ENCODE measurements at places on chromosomes 6 and 20.

DNA sequence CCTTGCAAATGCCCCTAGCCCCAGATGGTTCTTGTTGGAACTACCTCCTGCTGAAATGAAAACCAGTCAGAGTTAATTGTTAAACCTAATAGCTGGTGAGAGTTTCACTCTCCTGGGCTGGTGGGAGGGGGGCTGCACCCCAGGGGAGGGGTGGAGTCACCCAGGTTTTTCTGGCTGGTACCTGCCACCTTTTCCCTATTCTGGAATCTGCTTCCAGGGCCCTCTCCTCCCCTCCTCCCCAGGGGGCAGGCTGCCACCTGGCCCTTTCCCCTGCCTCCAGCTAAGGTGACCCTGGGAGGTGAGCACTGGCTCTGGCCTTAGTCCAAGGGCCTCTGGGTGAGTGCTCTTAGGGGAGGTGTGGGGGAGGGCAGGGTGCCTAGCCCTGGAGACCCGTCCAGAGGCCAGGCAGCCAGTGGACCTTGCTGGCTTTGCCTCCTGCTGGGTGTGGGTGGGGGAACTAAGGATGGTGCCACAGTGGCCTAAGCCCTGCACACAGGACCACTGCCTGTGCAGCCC lies 48.8 kb upstream of the EPB41L1 start:
- no peak for DNase-seq

DNA sequence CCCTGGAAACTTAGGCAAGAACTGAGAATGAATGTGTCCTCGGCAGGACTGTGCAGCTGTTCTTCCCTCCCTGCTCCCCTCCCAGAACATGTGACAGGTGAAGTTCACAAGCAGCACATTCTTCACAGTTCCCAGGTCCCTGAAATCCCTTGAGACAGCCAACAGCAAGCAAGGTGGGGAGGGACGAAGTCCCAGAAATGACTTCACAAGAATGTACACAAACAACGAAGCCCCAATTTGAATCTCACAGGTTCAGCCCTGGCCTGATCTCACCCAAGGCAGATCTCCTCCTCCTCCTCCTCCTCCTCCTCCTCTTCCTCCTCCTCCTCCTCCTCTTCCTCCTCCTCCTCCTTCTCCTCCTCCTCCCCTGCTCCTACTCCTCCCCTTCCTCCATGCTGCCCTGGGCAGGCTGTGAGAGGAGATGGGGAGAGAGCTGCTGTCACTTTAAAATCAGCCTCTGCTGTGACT lies 32.4 kb downstream of the WRNIP1 start:
- DNase-seq = no peak

- no peak for DNase-seq
These were observed 138.0 kb downstream of the OPN5 start for GRCh38 chr6:47919875-47920274.

DNA sequence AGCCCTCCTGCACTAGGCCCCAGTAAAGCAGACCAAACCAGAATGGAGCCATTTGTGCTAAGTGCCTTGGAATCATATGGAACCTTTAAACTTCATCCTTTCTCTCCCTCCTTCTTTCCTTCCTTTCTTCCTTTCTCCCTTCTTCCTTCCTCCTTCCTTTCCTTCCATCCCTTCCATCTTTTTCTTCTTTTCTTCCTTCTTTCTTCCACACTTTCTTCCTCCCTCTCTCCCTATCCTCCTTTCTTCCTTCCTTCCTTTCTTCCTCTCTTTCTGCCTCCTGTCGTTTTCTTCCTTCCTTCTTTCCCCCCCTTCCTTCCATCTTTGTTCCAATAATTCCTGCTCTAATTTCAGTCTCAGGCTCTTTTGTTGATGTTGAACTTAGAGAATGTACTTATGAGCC lies 11.2 kb upstream of the SFT2D1 start:
- no peak for DNase-seq

- no peak for DNase-seq
These were observed 13.5 kb downstream of the PIGU start for GRCh38 chr20:34663213-34663943.

DNA sequence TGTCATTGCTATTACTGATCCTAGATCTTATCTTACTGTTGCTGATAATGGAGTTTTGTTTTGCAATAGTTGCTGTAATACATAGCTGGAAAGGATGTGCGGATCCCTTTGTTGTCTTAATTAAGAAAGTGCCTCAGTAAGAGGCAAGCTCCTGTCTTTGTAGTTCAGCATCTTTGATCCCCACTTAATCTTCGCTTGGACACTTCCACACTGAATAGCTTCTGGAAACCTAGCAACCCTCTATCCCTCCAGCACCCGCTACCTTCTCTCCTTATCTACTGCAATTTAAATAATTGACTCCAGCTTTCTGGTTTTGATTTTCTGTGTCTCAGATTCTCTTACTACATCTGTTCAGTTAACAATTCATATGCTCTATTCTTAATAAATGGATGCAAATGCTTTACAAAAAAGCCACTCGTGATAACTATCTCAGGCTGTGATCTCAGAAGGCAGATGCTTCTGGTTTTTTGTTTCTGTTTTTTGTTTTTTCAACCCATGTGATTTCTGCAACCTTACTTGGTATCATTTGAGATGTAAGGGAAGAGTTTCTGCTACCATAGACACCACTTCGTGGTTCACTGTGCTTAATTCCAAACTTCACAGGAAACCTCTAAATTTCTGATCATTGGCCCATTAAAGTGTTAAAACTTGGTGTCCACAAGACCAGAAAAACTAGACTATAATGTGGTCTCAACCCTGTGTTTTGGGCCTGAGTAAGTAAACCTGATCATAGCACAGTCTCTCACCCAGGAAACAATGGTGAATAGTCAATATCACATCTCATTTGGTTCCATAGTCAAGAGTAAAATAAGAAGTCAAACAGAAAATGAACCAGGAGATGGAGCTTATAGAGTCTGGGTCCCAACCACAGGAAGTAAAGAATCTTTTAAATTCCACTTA lies 352.1 kb upstream of the SOX4 start:
- DNase-seq = no peak

DNA sequence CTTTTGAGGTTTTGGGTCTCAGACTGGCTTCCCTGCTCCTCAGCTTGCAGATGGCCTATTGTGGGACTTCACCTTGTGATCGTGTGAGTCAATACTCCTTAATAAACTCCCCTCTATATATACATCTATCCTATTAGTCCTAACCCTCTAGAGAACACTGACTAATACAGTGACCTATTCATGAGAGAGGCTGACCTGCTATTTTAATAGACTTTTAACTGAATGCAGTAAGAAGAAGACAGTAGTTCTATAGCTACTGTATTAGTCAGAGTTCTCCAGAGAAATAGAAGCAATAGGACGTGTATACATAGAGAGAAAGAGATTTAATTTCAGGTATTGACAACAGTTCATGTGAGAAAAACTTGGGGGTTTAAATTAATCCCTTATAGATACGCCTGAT lies 53.3 kb upstream of the SMLR1 start:
- DNase-seq = no peak

DNA sequence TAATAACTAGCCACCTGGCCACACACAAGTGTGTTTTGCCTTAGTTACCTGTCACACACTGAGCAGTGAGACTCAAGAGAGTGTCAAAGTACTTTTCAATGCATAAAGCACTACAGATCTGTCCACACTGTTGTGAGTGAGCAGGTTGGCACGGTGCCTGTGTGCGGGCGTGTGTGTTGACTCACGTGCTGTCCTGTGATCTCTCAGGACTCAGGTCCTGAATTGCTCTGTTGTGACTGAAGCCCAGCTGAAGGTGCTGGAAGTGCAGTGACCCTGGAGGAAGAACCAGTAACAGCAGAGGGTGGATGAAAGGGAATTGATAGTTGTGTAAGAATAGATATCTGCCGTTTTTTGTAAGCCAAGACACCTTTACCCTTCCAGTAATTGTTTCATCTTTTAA lies 18.3 kb downstream of the SLC16A10 start:
- no peak for DNase-seq

- DNase-seq = no peak
These were observed 73.0 kb downstream of the SHPRH start for GRCh38 chr6:145891126-145891525.

DNA sequence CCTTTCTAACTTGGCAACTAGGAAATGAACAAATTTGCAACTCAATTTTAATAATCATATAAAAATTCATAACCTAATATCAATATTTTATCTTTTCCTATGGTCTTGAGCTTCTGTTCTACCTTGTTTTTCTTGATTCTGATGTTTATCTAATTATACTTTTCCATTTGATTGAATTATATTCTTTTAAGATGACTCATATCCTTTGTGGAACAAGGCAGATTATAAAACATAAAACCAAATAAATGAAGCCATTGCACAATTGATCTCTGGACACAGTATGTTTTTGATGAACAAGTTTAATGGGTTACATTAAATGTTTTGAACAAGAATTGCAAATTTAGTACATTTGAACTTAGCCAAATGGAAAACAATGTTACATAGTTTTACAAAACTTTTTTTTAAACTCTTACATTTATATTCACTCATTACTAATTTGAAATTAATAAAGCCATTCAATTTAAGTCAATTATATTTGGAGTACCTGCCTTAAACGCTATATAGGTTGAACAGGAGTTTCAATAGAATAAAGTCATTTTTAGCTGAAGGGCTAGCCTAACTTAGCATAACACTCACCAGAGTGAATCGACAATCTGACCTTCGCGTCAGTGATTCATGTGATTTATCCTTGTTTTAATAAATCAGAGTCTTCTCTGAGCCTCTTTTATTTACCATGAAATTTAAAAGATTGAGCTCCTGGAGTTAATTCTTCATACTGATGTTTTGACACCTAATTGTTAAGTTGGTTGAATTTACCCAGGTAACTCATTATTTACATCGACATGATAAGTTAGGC lies 3.8 kb downstream of the NCOA7 start:
- DNase-seq = no peak

- DNase-seq = no peak
These were observed 95.0 kb downstream of the THBS2 start for GRCh38 chr6:169158691-169159090.

- no peak for DNase-seq
These were observed 6.9 kb downstream of the HLA-DPB1 start for GRCh38 chr6:33082702-33083101.

- DNase-seq = no peak
These were observed 434.8 kb downstream of the MAFB start for GRCh38 chr20:40254023-40254772.

GRCh38 chr20:48856130-48856529 lies 28.3 kb upstream of the PREX1 start:
- no peak for DNase-seq

All from activated naive CD4-positive, alpha-beta T cell (primary cell).